ENCODE measurements at places on chromosomes 7 and 10.

DNA sequence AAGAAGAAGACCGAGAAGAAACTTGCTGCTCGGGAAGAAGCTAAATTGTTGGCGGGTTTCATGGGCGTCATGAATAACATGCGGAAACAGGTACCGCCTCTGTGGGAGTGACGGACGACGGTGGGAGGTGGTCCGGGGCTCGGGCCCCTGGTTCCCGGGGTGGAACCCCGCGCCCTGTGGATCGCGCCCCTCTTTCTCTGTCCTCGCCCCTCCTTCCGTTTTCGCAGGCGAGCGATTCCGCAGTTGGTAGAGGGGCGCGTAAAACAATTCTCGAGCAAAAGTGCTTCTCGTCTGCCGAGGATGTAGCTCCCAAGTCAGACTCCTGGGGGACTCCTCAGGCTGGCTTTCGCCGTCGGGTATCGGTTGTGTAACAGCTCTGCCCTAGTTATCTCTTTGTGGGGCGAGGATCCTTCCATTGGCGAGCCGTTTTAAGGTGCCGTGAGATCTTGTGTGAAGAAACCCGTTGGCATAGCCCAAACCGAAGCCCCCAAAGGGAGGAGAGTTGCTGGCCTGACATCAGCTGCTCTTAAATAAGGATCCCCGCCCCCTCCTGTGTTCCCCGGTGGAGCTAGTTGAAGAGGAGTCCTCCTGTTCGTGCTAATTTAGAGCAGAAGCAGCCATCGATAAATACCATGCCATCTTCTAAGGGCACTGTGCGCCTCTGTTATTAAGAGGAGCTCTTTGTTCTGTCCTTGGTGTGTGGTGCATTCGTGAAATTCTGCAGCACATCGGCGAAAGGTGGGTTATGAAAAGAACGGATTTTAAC lies 655 bp downstream of the KLHL7 start:
- peak; percentile 31 for DNase-seq

DNA sequence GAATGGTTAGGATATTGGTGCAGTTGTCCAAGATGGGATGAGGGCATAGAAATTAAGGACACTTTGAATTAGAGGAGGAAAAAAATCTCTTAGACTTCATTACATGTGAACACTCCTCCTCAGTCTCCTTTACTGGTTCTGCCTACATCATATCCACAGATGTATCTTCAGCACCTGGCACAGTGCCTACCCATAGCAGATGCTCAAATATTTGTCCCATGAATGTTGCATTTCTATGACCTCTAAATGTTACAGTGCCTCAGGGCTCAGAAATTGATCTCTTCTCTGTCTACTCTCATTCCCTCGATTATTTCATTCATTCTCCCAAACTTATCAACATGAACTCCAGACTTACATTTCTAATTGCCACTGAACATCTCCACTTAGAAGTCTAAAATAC lies 17.1 kb downstream of the CNNM1 start:
- DNase-seq, result no peak

- no peak for DNase-seq
These were observed 264.3 kb downstream of the ZEB1 start for GRCh38 chr10:31583293-31583692.

GRCh38 chr10:13593535-13593934 lies 6.8 kb downstream of the PRPF18 start:
- no peak for DNase-seq

- DNase-seq, result no peak
These were observed 9.4 kb upstream of the PIP4K2A start for GRCh38 chr10:22723783-22724182.

DNA sequence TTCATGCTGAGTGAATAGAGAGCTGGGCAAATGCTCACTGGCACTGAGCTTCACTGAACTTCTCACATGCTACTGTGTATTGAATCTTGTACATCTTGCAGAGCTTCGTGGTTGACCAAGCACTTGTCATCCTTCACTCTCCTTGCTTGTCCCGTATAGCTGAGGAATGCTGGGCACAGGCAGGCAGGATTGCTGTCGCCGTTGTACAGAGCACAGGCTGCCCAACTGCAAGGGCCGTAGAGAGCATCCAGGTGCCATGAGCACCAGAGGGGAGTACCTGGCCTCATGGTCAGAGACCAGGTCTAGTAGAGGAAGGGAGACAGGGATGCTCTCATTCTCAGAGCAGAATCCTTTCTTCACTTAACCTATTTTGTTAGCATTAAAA lies 99.8 kb upstream of the RET start:
- DNase-seq, result no peak

DNA sequence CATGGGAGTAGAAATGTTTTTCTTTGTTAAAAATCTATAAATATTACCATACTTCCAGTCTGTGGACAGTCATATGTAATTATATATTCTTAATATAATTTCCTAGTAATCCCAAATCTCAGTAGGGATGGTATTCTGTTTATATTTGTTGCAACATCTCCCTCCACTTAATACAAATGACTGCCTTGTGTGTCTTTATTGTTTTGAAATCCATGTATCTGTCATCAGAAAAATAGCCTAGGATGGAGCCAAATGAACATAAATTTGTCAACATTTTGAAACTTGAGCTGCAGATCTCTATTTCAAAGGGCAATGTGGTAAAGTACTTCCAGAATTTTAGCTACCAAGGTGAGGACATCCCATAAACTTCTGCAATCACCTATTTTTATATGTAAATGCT lies 290.7 kb downstream of the TSPAN12 start:
- no peak for DNase-seq

DNA sequence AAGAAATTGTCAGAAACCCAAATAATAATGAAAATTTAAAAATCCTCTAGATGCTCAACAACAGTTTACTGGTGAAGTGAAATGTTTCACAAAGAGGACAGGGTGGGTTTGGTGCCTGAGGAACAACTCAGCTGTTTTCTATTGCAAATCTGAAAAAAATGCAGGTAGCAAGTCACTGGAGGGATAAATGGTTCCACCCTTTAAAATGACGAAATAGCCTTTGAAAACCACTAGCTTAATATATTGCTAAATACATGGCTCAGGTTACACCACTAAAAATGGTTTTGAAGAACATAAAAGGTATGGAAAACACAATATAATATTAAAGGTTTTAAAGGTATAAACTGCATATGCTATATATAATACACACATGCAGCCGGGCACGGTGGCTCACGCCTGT lies 69.5 kb downstream of the LMBR1 start:
- no peak for DNase-seq

DNA sequence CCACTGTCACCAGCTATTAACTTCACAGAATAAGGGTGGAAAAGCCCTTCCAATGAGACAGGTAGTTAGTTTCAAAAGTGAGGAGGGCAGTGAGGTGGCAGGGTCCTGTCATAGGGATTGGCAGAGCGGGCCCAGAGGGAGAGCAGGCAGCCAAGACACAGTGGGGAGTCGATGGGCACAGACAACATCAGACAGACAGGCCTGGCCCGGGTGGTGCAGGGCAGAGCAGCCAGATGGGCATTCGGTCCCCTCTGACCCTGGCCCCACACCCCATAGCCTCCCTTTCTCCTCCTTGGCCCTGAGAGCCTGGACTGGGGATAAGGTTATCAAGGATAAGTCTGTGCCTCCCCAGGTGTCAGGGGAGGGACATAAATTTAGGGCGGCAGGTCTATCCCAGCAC lies 31.4 kb upstream of the SMARCD3 start:
- no peak for DNase-seq

Data from activated gamma-delta T cell treated with anti-CD3 and anti-CD28 coated beads, Interleukin-2, amount 50 U/mL, for 16 hours (primary cell).